Fibroblast of the conjunctiva (primary cell): ENCODE measurements at places on chromosomes 12 and 14.

GRCh38 chr12:47207829-47208248 is 128.1 kb upstream of the AMIGO2 start:
- DNase-seq = no peak

DNA sequence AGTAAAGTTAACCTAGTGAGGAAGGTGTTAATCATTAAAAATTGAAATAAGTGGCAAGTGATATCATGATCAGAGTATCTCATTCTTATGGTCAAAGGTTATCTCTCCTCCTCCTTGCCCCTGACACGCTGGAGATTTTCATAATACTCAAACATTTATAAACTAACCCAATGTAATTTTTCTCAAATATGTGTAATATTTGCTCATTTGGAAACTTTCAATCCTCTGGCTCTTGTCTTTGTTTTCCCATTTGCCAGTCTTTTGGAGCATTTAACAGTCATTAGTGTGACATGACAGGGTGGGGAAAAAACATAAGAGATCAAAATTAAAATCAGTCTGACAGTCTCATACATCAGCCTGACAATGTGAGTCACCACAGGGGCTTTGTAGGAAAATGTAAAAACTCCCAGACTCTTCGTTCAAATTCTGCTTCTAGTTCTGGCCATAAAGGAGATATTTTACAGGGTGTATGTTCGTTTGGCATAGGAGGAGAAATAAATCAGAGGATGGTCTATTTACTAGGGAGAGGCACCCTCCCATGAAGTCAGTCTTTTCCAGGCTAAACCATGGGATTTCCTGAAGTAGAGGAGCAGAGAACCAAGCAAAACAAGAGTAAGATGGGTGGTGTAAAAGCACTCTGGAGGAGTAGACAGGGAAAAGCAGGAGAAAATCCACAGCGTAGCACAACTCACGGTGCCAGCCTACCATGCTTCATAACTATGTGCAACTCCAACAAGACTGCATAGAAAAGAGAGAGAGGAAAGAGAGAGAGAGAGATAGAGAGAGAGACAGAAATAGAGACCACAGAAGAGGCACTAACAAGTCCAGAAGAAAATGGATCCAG is 369.2 kb upstream of the PDE3A start:
- DNase-seq = no peak

- DNase-seq = no peak
Observed at GRCh38 chr12:76113800-76114757, 29.6 kb upstream of the NAP1L1 start.

- DNase-seq = no peak
Observed at GRCh38 chr12:81295251-81295650, 217.4 kb downstream of the ACSS3 start.

GRCh38 chr12:49783917-49784676 is 42.7 kb downstream of the TMBIM6 start:
- DNase-seq = peak; percentile 75

DNA sequence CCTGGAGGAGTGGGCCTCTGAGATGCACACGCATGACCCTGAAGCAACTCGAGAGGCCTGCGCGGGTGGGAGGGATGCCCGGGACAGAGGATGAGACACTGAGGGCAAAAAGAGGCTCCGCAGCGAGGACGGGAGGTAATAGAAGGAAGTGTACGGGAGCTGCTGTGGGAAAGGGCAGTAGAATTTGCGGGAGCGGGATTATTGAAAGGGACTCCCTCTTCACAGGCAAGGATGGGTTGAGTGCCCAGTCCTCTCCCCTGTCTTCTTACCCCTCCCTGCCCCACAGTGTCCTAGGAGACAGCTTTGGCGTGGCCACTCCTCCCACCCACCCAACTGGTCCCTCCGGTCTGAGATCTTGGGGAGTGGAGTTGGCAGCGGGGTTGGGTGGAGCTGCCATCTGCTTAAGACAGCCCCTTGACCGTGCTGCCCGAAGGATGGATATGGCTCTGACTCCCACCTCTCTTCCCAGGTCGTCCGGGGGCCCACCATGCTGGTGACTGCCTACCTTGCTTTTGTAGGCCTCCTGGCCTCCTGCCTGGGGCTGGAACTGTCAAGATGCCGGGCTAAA is 15.7 kb upstream of the ESPL1 start:
- DNase-seq = no peak

DNA sequence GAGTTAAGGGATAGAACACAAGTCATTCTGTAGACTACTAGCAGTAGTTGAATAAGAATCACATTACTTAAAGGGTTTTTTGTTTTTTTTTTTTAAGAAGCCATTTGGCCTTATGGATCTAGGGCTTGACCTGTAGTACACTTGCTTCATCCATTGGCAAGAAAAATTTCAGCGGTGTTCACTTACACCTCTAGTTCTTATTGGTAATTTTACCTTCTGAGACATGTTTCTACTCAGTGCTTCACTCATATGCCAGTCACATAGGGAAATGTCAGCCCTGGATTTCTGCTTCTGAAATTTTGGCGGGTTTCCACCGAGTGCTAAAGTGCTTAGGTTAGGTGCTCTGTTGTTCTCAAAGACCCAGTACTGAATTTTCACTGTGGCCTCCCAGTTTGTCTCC is 72.9 kb downstream of the FRMD6 start:
- DNase-seq = no peak

DNA sequence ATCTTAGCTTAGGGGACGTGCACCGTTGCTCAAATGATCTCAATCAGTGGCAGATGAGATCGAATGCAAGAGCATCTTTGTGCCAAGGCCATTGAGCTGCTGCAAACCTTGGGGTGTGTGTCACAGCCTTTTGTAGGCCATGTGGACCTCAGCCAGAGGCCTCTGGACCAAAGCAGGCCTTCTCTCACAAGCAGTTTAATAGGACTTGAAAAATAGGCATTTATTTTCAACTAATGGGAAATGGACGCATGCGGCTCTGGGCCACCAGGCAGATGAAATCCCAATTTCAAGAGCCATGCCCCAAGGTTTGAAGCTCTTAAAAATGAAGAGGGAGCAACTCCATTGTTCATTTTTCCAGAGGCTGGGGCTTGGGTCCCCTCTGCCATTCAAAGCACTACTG is 87.3 kb downstream of the TTC7B start:
- DNase-seq = no peak

DNA sequence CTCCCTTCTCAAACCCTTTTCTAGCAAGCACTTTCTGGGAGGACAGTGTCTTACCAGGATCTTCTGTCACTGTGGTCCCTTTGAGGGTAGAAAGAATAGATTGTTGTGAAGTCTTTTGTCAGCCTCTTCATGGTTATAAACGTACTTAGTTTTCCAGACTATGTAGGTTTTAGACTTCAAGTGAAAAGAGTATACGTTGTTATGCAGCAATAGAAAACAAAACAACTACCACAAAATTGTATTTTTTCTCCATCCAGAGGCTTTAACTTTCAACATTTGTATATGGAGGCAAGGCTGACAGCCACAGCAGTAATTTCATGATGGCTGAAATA is 23.7 kb downstream of the PRKCH start:
- no peak for DNase-seq

DNA sequence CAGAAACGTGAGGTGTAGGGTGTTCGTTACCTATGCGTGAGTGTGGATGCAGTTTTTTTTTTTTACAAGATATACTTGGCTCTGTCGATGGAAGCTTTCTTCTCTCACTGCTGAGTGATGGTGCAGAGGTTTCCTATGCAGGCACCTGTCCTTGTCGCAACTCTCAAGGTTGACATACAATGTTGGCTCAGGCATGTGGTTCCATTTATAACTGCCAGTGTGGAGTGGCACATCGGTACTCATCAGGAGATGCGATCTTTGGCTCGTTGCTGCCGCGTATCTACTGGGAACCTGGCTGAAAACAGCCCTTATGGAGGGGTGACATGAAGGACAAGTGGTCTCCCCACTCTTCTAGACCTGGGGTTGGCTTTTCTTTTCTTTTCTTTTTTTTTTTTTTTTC is 109.0 kb downstream of the ZNF664 start:
- no peak for DNase-seq

DNA sequence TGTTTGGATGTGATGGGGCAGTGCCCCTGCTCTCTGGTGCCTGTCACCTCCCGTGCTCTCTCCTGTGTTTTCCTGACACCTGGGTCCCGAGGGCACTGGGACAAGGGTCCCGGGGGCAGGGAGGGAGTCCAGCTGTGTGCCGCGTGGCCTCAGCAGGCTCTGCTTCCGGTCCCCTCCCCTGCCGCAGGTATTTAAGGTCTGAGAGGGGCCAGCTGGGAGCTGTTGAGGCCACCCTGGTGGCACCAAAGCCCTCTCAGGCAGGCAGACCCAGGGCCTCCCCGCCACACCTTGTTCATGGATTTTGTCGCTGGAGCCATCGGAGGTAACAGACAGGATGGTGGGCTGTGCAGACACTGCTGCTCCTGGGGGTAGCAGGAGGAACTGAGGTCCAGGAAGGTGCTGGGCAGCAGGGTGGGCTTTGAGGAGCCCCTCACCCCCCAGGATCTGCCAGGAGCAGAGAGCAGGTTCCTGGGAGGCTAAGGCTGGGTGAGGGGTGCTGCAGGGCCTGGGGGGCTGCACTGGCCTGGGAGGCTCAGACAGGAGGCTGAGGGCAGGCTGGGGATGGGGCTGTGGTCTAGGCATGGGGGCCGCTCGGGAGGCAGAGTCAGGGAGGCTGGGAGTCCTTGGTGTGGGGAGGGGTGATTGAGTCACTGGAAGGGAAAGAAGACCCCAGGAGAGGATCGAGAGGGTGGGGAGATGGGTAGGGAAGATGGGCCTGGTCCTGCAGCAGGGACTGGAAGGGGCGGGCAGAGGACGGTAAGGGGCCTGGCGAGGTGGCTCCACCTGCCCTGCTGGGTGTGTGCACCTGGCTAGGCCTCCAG is at the start of gene SLC25A47:
TSS of gene SLC25A47 (plus strand) at position 219 of the 821 bp plus-strand sequence. CDS start at position 295, 76 bp downstream.
- DNase-seq = no peak

GRCh38 chr14:22753586-22753985 is 12.9 kb upstream of the OXA1L start:
- no peak for DNase-seq

DNA sequence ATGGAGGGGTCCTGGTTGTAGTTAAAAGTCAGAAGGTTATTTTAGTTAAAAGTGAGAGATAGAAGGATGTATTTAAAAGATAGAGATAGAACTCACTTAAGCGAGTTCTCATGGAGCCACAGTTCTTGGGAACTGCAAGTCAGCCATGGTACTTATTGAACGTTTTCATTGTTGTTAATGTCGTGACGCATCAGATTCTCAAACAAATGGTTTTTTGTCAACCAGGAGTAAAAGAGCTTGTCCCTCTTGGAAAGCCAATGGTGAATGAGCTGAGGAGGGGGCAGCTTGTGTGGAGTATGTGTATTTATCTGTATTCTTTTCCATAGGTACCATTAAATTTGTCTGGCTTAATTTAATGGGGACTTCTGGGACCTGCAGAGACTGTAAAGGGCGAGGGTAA is 68.6 kb downstream of the FIGNL2 start:
- DNase-seq = no peak

- DNase-seq = no peak
Observed at GRCh38 chr14:100428727-100429126, 105.6 kb downstream of the SLC25A47 start.

DNA sequence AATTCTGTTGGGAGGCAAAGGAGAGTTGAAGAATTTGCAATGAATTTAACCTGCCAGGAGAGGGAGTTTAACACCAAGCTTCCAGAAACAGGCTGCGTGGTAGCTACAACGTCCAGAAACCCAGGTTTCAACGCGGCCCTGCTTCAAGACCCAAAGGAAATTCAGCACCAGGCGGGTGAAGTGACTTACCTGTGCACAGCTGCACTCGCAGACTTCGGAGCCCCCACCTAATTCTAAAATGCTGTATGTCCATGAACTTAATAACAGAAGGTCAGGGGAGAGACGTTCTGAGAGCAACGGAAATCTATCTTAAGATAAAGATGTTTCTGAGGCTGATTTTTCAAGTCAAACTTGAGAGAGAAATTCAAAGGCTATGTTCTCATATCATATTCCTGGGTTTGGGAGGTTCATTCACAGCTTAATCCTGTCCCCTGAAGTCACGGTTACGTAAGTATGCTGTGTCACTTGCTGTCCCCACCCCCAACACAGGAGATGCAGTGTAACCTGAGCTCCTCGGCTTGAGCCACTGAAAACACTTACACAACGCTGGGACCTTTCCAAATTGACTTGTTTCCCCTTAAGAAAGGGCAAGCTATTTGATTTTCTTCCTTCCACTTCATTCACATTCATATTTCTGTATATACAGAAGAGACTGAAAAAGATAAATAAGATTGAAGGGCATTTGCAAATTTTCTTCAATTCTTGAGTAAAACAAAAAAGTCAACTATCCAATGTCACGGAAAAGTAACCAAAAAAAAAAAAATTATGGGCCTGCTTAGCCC is 22.7 kb downstream of the CLIP1 start:
- peak; percentile 88 for DNase-seq

DNA sequence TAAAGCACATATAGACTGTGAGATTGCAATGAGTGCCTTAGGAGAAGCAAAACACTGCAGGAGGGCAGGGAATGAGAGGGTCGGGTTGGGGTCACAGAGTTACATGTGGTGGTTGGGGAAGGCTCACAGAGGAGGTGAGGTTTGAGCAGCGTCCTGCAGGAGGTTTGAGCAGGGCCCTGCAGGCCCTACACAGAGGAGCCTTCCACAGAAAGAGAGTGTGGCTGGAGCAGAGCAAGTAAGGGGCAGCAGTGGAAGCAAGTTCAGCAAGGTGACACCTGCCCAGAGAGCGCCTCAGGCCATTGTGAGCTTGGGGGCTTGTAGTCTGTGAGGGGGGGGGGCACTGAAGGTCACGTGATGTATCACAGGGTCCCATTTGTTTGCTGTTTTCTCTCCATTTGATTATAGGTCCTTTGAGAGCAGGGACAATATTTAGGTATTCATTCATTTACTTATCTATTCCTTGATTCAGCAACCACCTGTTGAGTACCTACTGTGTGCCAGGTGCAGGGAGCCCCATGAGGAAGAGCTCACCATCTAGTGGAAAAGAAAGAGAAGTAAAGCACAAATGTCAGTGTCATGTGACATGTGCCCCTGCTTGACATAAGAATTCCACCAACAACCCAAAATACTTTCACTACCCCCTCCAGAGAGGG is 56.6 kb downstream of the GALNT16 start:
- DNase-seq = no peak

GRCh38 chr14:51382506-51382905 is 142.5 kb downstream of the TMX1 start:
- no peak for DNase-seq

DNA sequence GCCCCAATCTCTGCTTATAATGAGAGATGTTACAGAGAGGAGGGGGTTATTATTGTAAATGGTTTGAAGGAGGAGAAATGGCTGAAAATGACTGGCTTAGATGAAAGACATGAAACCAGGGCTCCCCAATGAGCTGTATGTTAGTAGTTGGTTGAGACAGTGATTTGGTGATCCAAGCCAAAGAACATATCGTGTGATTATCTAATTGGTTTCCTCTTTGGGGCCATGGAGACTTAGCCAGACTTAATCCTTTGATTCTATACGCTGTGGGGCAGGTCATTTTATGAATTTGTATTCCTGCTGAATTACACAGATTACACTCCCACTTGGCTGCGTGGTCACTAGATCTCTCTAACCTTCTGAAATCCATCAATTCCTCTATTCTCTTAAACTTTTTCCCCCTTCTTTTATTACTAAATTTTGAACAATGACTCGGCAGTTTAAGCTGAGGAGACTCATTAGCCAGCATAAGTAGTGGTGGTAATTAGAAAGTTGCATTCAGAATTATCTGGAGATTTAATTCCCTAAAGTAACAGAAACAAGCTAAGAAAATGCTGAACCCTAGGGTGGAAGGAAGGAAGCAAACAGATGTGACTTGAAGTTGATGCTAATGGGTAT is 5.3 kb downstream of the TTC8 start:
- DNase-seq = no peak
